Activated gamma-delta T cell treated with Interleukin-2 at 50 U/mL for 16 hours (primary cell): ENCODE measurements at places on chromosomes 3 and 15.

- DNase-seq: no peak
Measured at GRCh38 chr15:56496635-56497034, 31.7 kb upstream of the MNS1 start.

- no peak for DNase-seq
Measured at GRCh38 chr3:182182531-182182968, 470.8 kb downstream of the SOX2 start.

- DNase-seq: no peak
Measured at GRCh38 chr3:150376001-150376848, 31.9 kb upstream of the TSC22D2 start.

DNA sequence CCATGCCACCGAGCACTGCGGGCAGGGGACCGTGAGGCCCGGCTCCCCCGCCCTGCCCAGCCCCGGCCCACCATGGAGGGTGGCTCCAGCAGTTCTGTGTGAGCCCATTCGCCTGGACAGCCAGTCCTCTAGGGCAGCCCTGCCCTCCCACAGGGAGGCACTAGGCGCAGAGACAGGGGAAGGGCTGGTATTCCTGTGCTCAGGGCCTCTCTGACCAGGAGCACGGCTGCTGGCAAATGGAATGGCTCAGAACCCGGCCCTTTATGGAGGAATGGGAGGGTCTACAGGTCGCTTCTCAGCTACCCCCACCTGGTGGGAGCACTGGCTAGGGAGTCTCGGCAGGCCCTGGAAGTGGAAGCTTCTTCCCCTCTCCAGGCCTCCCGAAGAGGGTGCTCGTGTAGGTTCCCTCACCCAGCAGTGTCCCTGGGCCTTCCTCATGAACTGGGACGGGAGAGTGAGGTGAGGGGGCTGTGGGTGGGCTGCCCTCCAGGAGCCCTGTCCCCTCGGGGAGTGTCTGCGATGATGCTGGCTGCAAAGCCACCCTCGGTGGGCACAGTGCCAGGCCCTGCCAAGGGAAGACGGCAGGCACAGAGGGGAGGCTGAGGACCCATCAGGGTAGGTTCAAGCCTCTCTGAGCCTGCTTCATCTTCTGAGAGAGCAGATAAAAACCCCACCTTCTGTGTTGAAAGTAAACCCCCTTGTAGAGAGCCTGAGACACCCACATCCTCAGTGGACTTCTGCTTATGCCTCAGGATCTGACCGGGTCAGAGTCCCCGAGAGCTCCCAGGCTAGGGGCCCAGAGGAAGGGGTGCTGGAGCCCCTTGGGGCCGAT lies 1.5 kb downstream of the MELTF start:
- DNase-seq: no peak

DNA sequence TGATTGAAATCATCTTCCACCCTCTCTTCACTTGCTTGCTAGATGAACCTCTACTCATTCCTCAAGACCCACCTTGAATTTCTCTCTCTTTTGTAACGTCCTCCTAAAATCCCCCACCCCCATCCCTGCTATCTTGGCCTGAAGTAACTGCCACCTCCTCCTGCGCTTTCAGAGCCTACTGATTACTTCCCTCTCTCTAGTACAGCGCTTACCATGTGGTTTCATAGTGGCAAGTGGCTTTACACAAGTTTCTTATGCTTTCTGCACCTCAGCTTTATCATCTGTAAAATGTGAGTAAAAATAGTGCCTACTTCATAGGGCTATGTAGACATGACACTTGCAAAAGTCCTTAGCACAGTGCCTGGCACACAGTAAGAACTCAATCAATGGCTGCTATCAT lies 28.7 kb upstream of the DAZL start:
- no peak for DNase-seq

- no peak for DNase-seq
Measured at GRCh38 chr3:64084640-64085039, 61.3 kb upstream of the PSMD6 start.

- DNase-seq: no peak
Measured at GRCh38 chr3:65112751-65113300, 425.0 kb upstream of the ADAMTS9 start.

GRCh38 chr3:18282507-18282906 lies 142.6 kb downstream of the SATB1 start:
- DNase-seq: no peak

DNA sequence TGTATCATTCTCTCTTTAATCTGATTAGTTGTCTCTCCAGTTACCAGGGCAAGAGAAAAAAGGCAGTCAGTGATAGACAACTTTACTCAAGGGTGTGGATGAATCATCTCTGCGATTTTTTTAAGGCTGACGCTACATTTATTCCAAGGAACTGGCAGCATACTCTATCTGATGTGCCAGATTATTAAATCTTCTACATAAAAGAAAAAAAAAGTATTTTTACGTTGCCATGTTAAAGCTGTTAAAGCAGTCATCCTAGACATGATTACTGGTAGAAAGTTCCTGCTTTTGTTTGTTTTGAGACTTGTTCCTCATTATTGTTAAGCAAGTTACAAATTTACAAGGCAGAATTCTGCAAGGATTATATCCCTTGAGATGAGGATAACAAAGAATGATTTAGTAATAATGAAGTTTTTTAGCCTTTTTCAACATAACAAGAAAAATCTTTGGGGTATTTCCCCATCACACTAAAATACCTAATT lies 121.7 kb downstream of the CBLB start:
- DNase-seq: no peak

DNA sequence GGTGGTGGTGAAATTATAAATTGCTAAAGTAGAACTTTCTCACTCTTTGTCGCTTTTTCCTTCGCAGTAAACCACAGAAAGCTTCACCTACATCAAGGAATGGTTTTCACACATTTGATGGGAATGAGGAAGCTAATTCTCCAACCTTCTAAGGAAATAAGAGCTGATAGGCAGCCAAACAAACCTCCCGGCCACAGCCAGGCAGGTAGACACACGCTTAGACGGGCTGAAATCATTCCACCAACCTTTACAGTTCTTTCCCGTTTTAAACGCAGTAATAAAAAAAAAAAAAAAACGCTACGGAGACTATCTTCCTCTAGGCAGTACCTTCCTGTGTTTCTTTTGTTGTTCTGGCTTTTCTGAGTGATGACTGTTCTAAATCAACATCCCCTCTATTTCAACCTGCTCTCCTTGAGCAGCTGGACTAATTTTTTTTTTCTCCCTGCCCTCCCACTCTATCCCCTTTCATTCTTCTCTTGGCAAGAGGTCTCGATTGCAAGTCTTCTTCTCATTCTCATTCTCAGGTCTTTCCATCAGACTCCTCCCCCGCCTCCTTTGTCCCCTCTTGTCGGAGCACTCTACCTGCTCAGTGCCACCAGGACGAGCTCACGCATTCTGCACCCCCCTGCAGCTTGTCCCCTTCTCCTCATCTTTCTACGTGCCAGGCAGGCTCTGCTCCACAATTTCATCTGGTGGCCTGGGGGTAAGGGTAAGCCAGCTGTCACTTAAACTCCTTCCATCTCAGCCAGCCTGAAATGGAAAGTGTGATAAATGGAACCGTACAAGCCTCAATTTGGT lies 391.1 kb upstream of the MDFIC2 start:
- DNase-seq: no peak

DNA sequence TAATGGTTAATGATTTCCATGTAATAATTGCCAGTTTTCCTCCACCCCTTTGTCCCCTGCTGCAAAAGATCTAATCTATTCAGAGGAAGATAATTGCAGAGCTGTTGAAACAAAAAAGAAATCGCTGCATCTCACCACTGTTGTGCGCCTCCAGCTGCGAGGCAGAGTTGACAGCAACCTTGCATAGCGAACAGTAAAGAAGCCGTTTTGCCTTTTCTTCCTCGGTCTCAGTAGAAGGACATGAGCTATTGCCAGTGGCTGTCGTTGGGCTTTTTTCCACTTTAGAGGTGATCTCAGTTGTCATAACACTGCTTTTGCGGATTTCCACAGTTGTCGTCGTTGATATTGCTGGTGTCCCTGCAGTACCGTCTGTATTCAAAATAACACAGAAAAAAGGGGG lies 314.2 kb downstream of the ZNF385D start:
- no peak for DNase-seq

DNA sequence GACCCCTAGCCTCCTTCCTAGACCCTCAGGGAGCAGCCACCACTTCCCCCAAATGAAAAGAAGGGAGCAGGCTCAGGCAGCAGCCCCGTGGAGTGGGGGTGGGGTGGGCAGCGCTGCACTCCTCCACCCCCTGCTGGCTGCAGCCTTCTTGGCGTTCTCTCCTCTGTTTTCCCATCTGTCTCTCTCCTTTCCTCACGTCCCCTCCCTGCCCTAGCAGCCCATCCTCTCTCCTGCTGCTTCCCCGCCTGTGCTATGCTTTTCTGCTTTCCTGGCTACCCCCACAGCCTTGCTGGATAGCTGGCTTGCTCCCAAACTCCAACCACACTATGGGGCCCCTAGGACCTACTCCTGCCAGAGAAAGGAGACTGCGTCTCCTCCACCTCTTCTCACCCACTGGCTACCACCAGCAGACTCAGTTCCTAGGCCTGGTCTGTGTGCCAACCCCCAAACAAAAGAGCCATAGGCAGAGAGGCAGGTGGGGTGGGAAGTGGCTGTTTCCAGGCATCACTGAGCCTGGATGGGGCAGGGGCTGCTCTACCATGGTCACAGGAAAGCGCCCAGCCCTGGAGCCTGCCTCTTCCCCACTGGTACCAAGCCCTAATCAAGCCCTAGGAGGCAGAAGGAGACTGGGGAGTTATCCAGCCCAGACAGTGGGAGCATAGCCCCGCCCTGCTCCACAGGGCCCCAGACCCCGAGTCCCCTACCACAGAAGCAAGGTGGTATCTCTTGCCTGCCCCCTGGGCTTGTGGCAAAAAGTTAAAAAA lies 3.4 kb upstream of the DISP2 start:
- no peak for DNase-seq

- no peak for DNase-seq
Measured at GRCh38 chr3:128803307-128803706, 76.1 kb upstream of the ACAD9 start.

GRCh38 chr3:62955126-62955525 lies 79.9 kb upstream of the CADPS start:
- no peak for DNase-seq

GRCh38 chr3:159892801-159893200 lies 95.8 kb upstream of the IL12A start:
- no peak for DNase-seq

- DNase-seq: no peak
Measured at GRCh38 chr15:93324186-93324975, 235.4 kb upstream of the RGMA start.

- DNase-seq: no peak
Measured at GRCh38 chr3:173380681-173381080, 16.9 kb upstream of the NLGN1 start.

GRCh38 chr3:8756671-8757070 lies 12.7 kb downstream of the OXTR start:
- DNase-seq: no peak

DNA sequence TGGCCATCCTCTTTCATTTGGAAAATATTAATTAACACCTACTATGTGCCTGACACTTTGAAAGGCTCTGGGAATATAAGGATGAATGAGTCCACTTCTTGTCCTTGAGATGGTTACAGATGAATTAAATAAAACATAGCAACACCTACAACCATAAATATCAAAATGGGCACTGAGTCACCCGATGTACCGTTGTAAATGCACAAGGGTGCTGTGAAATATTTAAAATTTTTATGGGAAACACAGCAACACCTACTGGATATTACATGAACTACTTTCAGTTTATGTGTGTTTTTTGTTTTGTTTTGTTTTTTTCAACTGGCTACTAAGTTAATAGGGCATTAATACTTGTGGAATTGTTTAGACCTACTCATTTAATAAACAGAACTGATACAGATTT lies 239.0 kb upstream of the NAALADL2 start:
- DNase-seq: no peak

DNA sequence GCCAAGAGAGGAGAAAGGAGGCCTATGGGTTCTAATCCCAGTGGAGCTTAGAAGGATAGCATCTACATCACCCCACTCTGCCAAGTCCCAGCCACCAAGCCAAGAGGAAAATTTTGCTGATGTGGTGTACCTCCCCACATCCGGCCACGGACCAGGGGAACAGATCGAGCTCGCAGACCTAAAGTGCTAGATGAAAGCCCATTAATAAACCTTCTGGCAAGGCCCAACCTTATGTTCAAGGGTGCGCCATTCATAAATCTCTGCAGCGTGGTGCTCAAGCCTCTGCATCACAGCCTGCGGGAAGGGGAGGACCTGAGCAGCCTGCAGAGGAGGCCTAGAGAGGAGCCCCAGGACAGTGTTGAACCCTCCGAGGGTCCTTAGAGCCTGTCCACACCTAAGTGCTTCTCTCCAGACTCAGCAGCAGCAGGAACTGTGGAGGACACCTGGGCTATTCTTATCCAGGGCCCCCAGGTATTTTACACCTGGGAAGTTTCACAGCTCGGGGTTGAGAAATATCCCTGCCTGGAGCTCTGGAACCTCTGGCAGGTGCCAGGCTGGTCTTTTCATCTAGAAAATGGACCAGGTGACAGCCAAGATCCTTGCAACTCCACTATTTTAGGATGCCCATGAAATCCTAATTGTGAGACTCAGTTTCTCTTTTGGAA lies 68.0 kb downstream of the MRPL46 start:
- DNase-seq: no peak

GRCh38 chr15:22949074-22949547 lies 31.1 kb downstream of the CYFIP1 start:
- no peak for DNase-seq

DNA sequence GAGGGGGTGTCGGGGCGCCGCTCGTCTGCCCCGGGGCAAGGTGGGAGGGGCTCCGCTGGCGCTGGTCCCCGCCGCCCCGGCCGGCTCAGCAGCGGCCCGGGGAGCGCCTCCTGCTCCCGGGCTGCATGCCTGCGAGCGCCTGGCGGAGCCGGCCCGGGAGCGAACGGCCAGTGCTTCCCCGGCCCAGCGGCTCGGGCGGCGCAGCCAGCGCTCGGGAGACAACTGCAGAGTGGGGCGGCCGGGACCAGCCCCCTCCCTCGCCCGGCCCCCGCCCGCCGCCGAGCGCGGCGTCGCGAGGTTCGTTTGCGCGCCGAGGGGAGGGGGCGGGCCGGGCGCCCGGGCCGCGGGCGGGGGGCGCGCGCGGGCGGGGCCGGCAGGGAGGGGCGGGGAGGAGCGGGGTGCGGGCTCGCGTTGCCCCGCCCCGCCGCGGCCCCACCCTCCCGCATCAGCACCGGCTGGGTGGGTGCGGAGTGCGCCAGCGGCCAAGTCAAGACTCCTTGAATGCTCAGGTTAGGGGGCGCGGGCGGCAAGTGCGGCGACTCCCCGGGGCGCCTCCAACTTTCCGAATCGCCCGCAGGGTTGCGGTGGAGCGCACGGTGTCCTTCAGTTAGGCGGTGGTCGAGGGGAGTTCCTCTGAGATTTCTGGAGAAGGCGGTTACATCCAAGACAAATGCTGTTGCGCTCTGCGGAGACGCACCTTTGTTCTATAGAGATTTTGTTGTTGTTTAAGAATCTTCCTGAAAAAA lies at the start of gene RGMA:
Gene RGMA, minus strand, starts transcription at position 231 of the 746 bp plus-strand sequence. CDS start 279 bp downstream, outside the sequence.
- no peak for DNase-seq

DNA sequence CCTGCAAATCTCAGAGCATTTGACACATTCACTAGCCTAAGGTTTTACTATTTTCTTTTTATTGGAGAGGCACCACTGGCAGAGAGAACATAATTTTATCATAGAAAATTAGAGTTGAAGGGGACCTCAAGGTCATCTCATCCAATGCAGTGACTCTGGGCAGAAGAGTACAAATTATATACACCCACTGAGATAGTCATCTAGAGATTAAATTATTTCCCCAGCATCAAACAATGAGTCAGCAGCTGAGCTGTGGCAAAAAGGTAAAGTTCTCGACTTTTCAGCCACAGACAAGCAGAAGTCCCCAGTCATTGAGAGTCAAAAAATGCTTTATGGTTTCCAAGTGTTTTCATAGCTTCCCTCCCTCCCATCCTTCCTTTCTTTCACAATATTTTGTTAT lies 39.3 kb upstream of the SEMA6D start:
- no peak for DNase-seq
